DMS53 (cell line): ENCODE measurements at places on chromosomes 3 and 15.

- no peak for DNase-seq
Observed at GRCh38 chr15:69232765-69233164, 65.9 kb upstream of the PAQR5 start.

GRCh38 chr3:58331593-58332152 is 1.0 kb upstream of the PXK start:
- no peak for DNase-seq

DNA sequence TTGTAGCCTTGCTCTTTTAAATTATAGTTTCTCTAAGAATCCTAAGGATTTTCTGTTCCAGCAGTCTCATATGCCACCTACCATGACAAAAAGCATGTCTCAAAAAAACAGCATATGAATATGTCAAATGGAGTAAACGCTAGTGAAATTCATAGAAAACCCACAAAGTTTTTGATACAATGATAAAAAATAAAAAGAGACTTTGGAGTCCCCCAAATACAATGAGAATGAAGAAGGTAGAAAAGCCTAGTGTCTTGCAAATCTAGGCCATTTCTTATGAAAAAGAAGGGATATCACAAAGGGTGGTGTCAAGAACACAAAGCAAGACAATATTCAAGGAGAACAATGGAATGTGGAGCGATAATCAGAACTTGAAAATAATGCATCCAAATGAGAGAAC is 668.5 kb downstream of the PLOD2 start:
- no peak for DNase-seq

DNA sequence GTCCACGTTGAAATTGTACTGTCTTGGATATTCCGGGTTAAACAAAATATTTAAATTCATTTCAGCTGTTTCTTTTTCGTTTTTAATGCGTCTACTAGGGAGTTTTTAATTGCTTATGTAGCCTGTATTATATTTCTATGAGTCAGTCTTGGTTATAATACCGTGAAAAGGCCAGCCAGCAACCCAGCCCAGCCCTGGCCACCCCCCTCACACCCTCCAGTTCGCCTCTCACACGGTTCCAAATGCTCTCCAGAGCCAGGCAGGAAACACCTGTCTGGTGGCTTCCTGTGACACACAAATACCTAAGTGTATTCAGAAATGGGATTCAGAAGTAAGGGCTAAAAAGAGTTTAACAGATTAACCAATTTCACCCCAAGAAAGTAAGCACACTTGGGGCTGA is 4.4 kb downstream of the SH3BP5 start:
- peak; percentile 84 for DNase-seq

GRCh38 chr3:169633789-169634188 is 29.7 kb downstream of the MECOM start:
- no peak for DNase-seq

GRCh38 chr15:94666553-94666952 is 435.2 kb downstream of the MCTP2 start:
- DNase-seq, result no peak

- DNase-seq, result no peak
Observed at GRCh38 chr15:47409600-47409999, 307.7 kb upstream of the SEMA6D start.

- no peak for DNase-seq
Observed at GRCh38 chr15:58285212-58285920, 146.4 kb upstream of the LIPC start.

DNA sequence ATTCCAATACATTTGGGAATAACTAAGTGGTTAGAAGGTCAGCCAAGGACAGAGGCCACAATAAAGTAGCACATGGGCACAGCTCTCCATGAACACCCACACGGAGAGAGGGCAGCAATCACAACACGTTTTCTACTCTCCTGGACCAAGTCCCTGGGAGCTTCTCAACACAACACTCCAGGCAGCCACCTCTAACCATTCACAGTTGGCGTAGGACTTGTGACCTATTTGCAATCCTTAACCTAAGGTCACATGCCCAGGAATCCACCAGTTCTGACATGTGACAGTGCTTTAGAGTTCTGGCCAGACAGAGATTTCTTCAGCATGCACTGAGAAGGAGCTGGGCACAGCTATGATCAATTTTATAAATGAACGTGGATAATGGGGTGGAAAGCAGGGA is 280.8 kb downstream of the SHQ1 start:
- DNase-seq, result no peak

DNA sequence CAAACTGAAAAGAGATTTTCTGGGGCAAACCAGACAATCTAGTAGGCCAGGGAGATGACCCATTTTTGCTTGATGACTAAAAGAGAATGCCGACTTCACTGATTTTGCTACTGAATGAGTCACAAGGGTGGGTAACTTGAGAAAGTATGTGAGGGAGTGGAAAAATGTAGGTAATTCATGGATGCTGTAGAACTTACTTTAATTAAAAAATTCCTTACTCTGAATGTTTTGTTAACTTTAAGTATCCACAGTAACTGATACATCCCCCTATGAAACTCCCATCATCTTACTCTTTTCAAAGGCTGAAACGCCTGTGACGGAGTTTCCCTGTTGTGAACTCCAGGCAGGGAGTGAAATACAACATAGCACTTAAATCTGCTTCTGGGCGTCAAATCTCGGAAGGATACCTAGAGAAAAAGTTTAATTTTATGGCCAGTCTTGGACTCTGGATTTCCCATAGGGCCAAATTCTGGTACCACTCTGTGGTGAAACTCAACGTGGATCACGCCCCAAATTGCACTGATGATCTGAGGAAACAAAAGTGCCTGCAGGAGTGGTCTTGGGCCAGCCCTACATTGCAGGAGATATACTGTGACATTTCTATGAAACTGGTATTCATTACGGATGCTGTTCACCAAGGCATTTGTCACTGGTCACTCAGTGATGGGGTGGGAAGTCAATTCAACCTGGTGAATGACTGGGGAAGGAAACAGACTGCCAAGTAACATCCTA is 24.0 kb downstream of the GOLIM4 start:
- no peak for DNase-seq

DNA sequence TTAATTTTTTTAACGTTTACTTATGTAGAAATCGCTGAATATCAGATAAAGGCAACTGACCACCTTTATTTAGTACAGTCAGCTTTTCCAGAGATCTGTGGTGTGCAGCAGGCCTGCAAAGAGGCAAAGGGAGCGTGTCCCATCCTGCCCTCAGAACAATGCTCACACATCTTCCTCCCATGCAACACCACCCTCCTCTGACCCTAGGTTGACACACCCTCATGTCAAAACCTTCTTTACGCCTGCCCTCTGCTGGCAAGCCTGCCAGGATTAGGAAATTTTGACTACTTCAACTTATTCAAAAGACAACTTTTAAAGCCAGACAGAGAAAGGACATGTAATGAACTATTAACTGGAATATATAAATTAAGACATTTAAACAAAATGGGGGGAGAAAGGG is 513.7 kb downstream of the FOXP1 start:
- peak; percentile 7 for DNase-seq

- no peak for DNase-seq
Observed at GRCh38 chr15:59419170-59419569, 18.8 kb upstream of the FAM81A start.

GRCh38 chr15:57735891-57736290 is 29.4 kb downstream of the POLR2M start:
- no peak for DNase-seq

GRCh38 chr3:15798533-15799245 is 910 bp upstream of the ANKRD28 start:
- DNase-seq, result no peak

DNA sequence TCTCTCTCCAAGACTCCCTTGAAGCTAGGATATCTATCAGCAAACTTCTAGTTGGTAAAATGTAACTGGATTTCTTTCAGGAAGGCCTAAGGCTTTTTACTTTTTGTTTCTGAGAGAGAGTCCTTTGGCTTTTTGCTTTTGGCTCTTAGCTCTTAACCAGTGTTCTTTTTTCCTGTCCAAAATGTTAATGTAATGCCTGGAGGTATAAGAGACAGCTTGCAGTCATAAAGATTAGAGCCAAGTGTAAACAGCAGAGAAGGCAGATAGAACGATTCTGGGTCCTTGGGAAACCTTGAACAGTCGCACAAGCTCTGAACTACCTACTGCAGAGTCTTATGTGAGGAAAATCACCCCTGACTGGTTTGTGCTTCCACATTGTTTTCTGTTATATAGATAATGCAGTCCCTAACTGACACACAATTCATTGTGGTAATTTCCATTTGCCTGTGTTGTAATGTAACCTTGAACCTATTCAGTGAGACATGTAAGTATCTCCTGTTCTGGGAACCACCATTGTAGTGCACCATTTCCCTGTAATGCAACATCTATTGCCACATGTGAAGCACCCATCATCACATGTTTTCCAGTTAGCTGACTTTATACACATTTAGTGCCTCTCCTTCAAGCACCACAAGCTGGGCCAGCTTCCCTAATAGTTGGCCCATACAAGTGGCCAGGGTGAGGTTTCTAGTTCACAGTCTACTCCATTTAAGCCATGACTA is 1311.9 kb downstream of the ROBO1 start:
- DNase-seq, result no peak

GRCh38 chr3:102085431-102086176 is 236.3 kb downstream of the NFKBIZ start:
- peak; percentile 8 for DNase-seq

- no peak for DNase-seq
Observed at GRCh38 chr15:63990454-63990853, 55.8 kb downstream of the DAPK2 start.

DNA sequence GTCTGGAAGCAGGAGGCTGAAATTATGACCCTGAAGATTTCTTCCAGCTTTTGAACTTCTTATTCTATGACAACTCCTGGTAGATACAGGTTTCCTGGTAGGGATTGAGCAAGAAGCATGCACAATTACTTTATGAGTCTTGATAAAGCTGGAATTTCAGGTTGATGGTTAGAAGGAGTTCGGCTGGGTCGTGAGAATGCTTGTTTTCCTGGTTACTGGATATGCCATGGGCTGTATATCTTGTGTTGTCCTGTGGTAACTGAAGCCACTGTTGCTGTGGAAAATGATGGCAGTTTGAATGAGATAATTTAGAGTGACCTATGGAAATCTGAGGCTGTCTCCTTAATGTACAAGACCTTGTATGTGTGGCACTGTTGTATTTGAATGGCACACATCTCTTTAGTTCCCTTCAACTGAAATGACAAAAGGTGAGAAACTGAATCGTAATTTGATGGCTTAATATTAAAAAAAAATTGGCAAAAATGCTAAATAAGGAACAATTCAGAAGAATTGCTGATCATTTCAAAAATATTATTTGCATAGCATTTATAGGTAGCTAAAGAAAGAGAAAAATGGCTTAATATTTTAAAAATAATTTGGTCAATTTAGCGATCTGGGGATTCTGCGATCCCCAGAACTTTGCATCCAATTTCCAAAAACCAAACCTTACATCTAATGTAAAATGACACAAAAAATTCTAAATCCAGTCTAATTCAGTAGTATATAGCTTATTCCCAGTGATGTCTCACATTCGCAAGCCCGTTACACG is 1.1 kb upstream of the UBE2E1 start:
- peak; percentile 8 for DNase-seq

GRCh38 chr3:9978710-9979305 is 7.8 kb downstream of the EMC3 start:
- no peak for DNase-seq
